Stimulated activated CD4-positive, alpha-beta T cell treated with anti-CD3 and anti-CD28 coated beads, Interleukin-15, amount 100 ng/mL, for 48 hours (primary cell): ENCODE measurements at places on chromosomes 5 and 9.

GRCh38 chr9:118418887-118419565, 714.8 kb downstream of the TLR4 start:
- no peak for DNase-seq

- peak; percentile 4 for DNase-seq
Measured at GRCh38 chr5:149775785-149776184, 45.7 kb downstream of the PPARGC1B start.

DNA sequence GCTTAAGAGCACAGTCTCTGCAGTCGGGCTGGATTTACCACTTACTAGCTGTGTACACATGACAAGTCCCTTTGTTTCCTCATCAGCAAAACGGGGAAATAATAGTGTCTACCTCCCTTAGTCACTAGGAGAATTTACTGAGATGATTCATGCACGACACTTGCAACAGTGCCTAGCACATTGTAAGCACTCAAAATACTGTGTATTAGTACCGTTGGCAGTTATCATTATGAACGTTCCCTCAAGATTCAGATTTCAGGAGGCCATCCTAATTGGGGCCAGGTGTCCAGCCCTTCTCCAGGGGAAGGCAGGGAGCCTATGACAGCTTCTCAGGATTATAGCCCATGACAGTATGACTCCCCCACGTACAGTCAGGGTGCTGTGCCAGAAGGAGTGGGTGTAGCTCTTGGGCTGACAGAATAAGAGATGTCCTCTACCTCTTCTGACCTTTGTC, 164.3 kb downstream of the DOCK2 start:
- no peak for DNase-seq

DNA sequence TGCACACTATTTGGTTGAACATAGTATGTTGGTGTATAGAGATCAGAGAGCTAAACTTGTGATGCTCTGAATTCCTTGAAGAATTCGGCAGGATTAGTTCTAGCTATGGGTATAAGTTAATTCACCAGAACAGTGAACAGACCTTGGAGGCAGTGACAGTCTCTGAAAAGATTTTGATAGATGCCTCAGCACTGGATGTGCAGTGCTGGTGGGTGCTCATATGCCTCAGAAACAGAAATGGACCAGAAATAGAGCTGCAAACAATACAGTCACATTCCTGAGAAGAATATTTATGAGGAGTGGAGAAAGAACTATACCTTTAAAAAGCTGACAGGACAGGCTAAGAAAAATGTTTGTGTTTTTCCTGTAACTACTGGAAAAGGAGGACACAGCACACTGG, 747.7 kb downstream of the KCTD16 start:
- DNase-seq = no peak

DNA sequence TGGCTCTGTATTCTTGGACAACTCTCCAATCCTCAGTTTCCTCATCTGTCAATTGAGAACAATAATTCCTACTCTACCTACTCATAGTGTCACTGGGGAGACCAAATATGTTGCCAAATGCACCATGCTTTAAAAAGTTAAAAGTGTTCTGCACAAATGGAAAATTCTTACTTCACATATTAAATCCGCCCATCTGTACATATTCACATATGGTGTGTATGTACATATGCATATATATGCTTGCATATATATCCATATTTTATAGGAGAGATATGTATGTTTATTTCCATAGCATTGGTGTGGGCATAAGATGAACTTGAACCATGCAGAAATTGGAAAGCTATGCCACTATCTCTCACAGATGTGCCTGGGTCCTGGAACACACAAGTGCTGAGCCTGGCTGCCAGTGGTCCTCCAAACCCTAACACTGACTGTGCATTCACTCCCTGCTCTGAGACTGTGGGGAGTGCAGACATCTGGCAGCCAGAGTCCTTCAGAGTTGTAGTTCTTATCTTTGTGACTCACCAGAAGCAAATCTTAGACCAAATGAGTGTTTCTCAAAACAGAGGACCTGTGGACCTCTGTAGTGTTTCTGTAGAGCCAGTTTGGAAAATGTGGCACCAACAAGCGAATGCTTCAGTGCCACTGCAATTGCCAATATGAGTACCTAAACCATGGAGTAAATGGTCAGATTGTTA, 168.7 kb downstream of the GRIA1 start:
- no peak for DNase-seq

GRCh38 chr5:36305571-36306326, 4.0 kb upstream of the RANBP3L start:
- DNase-seq = no peak

DNA sequence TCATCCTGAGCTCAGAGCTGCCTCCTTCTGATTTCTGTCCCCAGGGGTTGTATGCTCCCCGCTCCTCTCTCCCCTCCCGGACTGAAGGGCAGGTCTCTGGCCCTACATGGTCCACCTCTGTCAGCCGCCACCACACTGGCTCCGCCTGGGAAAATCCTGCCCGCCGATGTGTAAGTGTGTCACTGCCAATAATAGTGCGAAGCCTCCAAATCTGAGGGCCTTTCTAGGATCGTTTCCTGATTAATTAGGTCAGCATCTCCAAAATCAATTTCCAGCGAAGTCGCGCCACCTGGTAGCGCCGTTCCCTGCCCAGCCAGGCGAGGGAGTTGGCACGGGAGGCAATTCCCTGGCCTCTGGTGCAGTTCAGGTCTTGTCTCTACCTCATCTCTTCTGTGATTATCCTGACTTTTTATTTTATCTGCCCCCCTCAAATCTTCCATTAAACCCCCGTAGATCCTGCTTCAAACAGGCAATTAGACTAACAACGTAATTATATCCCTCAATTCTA, 73.5 kb downstream of the ZNF618 start:
- DNase-seq = no peak

DNA sequence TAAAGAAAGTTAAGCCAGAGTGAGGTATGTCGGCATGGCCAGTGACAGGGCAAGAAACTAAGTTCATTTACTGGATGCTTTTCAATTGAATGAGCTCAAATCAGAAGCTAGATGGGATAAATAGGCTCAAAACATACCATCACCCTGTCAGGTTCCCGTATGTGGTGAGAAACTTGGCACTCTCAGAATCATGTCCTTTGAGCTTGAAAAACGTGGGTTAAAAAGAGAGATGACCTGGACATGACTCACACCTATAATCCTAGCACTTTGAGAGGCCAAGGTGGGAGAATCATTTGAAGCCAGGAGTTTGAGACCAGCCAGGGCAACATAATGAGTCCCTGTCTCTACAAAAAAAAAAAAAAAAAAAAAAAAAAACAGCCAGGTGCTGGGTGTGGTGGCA, 121.7 kb upstream of the RGMB start:
- no peak for DNase-seq

DNA sequence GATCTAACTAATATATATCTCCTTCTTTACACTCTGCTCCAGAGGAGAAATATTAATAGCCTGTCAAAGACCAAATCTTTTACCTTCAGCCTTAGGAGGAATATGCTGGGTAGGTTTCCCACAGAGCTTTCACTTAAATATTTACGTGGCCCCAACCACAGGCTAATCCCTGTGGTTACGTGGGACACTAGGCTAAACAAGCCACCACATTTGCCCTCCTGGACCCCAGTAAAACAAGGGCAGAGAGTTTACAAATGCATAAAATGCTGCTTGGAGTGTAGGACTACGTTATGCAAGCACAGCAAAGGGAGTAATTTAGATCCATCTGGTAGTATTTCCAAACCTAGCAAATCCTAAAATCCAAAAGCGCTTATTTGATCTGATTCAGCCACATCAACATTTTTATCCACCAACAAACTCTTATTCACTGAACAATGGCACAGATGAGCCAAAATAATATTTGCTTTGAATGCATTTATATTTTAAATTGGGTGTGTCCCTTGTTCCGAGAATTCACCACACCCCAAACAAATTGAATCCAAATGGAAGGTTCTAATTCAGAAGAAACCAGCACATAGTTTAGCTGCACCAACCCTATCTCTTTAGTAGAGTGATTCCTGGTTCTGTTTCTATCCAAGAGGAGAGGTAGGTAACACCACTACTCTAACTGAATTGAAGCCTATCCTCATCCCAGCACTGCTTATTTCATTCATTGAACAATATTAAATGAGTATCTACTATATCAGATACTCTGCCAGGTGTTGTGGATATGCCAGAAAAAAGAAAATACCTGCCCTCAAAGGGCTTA, 179.0 kb downstream of the TSSK1B start:
- DNase-seq = no peak

GRCh38 chr9:127865645-127866464, 11.4 kb upstream of the ENG start:
- peak; percentile 32 for DNase-seq

GRCh38 chr5:89847743-89848142, 561.8 kb downstream of the CETN3 start:
- DNase-seq = no peak

DNA sequence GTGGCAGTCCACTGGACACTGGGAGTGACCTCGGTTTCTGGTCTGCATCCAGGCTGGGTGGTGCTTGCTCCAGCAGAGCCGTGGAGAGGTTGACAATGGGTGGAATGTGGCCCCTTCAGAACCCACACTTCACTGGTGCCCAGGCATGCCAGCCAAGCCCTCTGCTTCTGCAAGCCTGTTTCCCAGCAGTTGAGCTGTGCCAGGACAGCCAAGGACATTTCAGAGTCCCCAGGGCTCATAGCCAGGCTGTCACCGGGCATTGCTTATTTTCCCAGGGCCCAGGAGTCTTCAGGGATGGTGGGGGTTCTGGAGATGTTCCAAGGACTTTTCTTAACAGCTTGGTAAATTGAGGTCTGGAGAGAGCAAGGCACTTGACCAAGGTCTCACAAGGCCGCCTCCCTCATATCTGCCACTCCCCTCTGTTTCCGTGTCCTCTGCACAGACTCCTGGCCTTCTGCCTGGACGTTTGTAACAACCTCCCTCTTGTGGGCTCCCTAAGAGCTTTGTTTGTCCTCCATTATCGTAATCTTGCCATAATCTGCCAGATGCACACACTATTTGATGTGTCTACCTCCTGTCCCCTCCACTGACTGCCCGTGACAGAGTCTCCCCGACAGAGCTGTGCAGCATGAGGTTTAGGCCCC, 3.8 kb upstream of the NDST1 start:
- no peak for DNase-seq

DNA sequence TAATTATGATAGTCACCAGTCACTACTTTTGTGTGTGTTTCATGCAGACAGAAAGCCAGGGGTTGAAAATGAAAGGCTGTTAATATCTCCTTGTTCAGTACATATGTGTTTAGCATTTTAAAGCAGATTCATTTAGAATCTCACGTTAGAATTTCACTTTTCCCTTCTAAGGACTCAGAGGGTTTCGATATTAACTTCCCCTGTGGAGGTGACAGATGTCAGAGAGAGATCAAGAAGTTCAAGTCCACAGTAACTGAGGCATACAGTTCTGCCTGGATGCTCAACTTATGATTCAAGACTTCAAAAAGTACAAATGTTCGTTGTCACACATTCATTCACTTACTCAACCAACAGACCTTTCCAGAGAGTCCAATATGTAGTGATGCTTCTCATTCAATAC, 251.1 kb downstream of the EBF1 start:
- DNase-seq = no peak

DNA sequence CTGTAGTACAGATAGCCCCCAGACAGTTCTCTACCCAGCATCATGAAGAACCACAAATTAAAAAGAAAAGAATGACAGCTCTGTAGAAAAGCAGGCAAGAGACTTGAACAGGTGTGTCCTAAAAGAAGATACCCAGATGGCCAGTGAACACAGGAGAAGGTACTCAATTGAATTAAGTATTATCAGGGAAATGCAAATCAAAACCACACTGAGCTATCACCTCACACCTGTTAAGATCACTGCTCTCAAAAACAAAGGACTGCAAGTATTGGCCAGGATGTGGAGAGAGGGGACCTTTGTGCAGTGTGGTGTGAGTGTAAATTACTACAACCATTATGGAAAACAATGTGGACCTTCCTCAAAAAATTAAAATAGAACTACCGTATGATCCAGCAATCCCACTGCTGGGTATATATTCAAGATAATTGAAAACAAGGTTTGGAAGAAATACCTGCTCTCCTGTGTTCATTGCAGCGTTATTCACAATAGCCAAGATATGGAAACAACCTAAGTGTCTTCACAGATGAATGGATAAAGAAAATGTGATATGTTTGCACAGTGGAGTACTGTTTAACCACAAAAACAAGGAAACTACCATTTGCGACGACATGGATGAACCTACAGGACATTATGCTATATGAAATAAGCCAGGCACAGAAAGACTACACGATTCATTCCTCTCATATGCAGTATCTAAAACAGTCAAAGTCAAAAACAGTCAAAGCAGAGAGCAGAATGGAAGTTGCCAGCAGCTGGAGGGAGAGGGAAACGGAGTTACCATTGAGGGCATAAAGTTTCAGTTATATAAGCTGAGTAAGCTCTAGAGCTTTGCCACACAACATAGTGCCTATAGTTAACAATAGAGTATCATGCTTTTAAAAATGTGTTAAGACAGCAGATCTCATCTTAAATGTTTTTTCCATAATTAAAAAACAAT, 102.6 kb downstream of the WNK2 start:
- DNase-seq = no peak

- no peak for DNase-seq
Measured at GRCh38 chr5:116740771-116741170, 166.1 kb upstream of the SEMA6A start.

DNA sequence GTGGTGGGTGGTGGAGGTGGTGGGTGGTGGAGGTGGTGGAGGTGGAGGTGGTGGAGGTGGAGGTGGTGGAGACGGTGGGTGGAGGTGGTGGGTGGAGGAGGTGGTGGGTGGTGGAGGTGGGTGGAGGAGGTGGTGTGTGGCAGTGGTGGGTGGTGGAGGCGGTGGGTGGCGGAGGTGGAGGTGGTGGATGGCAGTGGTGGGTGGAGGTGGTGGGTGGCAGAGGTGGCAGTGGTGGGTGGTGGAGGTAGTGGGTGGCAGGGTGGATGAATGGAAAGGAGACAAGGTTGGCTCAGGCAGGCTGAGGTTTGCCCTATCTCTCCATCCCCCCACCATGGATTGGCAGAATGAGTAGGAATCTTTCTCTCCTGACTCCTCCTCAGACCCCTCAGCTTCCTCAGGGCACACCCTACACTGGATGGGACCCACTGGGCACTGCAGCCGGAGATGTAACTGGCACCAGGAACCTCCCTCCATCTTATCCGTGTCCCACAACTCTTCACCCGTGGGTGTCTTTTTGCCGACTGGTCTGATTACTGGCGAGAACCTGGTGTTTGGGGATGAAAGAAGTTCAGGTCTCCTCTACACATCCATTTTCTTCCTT, 166.3 kb downstream of the C9orf50 start:
- no peak for DNase-seq

- DNase-seq = no peak
Measured at GRCh38 chr9:102779356-102779755, 215.8 kb upstream of the CYLC2 start.

- DNase-seq = no peak
Measured at GRCh38 chr9:18357321-18357720, 116.6 kb upstream of the ADAMTSL1 start.
